Hepatocyte (in vitro differentiated cells): ENCODE measurements at places on chromosomes 1 and 21. TPM values are rescaled to one million over a fixed set of nuclear protein-coding genes. Genes with fewer than 3 reads are reported as not detected.

GRCh38 chr1:33970148-33970825 is 106.4 kb downstream of the HMGB4 start:
- no peak for DNase-seq

- no peak for DNase-seq
Observed at GRCh38 chr1:31095298-31095981, 29.9 kb upstream of the PUM1 start.

Gene FCRL3
- total RNA-seq: not detected in 2 replicates

DNA sequence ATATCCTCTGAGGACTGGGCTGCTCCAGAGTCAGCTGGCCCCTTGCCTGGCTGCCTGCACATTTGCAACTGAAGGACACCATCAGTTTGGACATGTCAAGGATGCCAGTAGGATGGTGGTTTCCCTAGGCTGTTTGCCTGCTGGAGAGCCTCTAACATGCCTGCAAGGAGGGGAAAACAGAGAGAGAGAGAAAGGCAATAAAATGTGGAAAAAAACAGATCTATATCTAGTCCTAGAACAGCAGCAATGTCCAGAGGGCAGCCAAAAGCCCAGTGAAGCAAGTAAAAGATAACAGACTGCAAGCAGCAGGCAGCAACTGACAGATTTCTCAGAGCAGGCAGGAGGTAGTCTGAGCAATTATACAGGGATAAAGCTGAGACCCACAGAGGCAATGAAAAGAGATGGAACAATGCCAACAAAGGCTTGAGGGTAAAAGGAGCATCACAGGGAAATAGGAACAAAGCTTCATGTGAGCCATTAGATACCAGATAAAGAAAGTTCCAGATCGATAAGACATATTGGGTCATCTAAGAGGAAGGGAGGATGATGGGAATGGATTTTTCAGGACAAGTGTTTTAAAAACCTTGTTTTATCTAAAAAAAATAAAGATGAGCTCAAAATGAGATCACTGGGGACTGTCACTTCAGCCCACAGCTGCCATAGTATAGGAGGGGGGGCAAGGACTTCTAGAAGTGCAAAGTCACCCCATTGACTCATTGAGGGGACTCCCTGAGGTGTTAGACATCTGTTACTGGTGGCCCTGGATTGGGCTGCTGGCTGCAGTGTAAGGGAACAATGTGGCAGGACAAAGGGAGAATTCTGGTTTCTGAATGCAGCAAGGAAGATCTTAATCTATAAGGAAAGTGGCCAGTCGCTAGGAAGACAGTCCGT is 38.6 kb upstream of the GADD45A start:
- DNase-seq: peak; percentile 56

Gene TCP10L
- 0.40 TPM in 1 of 2 replicates, not detected in the other for total RNA-seq

DNA sequence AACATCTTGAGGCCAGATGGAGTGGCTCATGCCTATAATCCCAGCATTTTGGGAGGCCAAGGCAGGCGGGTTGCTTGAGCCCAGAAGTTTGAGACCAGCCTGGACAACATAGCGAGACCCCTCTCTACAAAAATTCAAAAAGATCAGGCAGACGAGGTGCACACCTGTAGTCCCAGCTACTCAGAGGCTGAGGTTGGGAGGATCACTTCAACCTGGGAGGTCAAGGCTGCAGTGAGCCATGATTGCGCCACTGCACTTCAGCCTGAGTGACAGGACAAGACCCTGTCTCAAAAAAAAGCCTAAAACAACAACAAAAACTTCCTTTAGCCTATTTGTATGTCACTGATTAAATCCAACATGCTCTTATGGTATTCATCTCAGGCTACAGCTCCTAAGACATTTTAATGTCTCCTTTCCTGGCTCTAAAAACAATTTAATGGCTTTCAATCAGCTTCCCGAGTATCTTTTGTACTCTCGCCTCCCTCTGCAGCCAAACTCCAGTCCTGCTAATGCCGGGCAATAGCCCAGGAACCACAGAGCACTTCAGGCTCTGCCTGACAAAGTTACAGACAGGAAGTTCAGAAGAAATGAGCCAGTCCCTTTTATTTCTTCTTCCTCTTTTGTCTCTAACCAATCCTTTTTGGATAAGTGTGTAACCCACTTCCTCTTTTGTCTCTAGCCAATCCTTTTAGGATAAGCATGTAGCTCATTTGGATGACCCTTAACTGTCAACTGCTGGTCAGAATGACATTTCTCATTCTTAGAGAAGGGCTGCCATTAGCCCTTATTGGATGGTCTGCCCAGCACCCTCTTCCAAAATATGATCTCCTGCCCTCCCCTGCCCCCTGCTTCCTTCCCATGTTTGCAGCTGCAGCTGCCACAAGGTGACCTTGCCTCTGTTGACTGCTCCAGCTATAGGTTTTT is 6.6 kb upstream of the DOP1B start:
- no peak for DNase-seq

DNA sequence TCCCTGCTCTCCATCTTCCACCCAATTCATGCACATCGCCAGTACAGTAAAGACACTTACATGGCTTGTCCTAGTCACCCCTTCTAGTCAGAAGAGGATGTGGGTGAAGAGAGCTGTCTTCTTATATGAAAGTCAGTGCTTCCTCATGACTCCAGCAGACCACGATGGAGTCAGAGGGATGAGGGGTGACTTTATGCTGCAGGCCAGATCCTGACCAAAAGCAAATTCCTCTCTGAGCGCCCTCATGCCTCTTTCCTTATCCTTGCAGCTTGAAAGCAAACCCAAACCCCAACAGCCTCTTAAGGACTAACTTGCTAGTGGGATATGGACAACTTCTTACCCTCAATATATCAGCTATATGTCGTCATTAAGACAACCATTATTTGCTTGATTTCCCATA is 348.2 kb upstream of the DUSP10 start:
- no peak for DNase-seq

Gene RHEX
- not detected in 2 replicates for total RNA-seq

Gene FAM72B
- 1.5 TPM in 2 replicates for total RNA-seq

Gene AIM2
- total RNA-seq: 0.30 TPM in 1 of 2 replicates, not detected in the other

- DNase-seq: no peak
Observed at GRCh38 chr1:2050461-2050792, 216 bp downstream of the PRKCZ start.

Gene VTCN1
- 12.4 and 12.8 TPM in 2 replicates for total RNA-seq

DNA sequence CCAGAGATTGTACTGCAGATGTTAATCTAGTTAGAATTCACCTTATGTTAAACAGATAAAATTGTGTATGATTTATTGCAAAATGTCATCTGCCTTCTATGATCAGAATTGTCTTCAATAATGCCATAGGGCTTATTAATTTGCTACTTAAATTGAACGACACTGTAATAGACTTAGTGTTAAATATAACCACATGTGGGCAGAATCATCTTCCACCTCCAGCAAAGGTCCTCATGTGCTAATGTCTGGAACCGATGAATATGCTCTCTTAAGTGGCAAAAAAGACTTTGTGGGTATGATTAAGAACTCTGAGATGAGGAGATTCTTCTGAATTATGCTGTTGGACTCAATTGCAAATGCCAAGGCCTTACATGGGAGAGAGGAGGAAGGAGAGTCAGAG is 4.3 kb downstream of the OR2T11 start:
- DNase-seq: no peak

Gene CD101
- 0.13 and 0.60 TPM in 2 replicates for total RNA-seq

Gene CELSR2
- 2.6 and 3.7 TPM in 2 replicates for total RNA-seq

Gene UBE2U
- total RNA-seq: not detected in 2 replicates

- no peak for DNase-seq
Observed at GRCh38 chr1:29437946-29438345, 201.6 kb downstream of the PTPRU start.

DNA sequence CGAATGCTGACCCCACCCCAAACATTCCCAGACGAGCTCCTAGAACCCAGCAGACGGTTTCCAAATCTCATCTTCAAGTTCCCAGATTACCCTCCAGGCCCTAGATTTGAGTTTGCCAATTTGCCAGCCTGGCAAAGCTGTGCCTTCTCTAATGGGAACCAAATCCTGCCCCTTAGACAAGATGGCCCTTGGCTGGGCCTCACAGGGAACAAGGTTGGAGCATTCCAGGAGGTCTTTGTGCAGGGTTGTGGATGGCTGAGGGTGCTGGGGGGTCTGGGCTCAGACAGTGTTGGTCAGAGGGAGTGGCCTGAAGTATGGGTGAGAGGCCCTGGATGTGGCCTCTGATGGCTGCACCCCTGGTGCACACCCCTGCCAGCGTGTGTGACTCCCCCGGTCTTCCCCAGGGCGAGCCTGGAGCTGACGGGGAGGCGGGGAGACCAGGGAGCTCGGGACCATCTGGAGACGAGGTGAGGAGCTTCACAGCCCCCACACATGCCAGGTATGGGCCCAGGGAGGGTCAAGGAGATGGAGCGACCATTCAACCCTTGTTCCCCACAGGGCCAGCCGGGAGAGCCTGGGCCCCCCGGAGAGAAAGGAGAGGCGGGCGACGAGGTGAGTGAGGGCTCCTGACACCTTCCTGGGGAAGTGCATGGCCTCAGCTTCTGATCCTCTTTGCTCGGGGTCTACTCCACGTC is 10.2 kb downstream of the COL6A1 start:
- no peak for DNase-seq

Gene FNDC10
- 0.96 and 2.1 TPM in 2 replicates for total RNA-seq

- no peak for DNase-seq
Observed at GRCh38 chr1:54874079-54874830, 12.7 kb downstream of the DHCR24 start.

DNA sequence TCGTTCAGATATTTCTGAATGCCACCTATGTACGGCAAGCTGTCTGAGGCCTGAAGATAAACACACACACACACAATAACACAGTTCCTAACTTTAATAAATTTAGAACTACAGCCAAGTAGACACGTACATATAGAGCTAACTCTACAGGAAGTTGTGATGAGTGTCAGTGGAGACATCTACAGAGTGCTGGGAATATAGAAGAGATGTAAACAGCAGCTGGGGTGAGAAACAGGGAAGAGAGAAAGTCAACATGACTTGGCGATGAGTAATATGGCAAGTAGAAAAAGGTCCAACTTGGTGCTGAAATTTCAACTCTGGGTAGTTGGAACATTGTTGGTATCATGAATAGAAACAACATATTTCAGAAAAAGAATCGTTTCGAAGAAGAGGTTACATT is 206.5 kb downstream of the ZP4 start:
- DNase-seq: no peak

- DNase-seq: no peak
Observed at GRCh38 chr1:20982316-20982715, 194.4 kb downstream of the EIF4G3 start.

Gene WNT3A
- 0.03 and 0.20 TPM in 2 replicates for total RNA-seq

Gene PRAMEF14
- not detected in 2 replicates for total RNA-seq

GRCh38 chr1:54599211-54599823 is 24.0 kb downstream of the FAM151A start:
- DNase-seq: no peak

DNA sequence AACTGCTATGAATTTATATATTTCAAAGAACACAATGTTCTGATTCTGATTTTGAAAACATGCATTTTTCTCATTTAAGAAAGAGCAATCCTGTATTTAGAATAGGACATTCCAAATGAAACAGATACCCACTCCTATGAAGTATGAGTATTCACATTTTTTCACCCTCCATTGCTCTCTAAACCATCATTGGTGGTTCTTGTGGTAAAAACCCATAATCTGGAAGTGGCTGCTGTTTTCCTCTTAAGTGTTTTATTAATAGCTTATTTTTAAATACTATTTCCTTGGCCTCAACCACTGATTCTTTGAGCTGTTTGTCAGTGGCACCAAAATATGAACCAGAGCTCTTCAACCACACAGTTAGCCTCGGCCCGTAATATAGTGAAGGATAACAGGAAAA is 60.0 kb upstream of the ADAM30 start:
- DNase-seq: no peak

GRCh38 chr1:245855846-245856730 is 651.0 kb downstream of the SMYD3 start:
- DNase-seq: no peak

Gene PLA2G4A
- total RNA-seq: 19.3 and 24.9 TPM in 2 replicates

GRCh38 chr1:200302921-200303290 is 106.9 kb downstream of the ZNF281 start:
- DNase-seq: peak; percentile 26

Gene TINAGL1
- 46.2 and 58.3 TPM in 2 replicates for total RNA-seq

- DNase-seq: peak; percentile 86
Observed at GRCh38 chr1:180167721-180168467, 13.2 kb downstream of the QSOX1 start.

Gene DENND2C
- 3.0 and 5.6 TPM in 2 replicates for total RNA-seq

DNA sequence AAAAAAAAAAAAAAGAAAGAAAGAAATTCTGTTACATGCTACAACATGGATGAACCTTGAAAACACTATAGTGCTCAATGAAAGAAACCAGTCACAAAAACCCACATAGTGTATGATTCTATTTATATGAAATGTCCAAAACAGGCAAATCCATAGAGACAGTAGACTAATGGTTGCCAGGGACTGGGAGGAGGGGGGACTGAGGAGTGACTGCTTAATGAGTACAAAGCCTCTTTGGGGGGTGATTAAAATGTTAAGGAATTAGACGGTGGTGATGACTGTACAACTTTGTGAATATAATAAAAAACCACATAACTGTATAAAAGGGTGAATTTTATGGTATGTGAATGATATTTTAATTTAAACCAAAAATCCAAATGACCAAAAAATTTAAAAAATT is 116.0 kb upstream of the GUCA2B start:
- DNase-seq: no peak

Gene ETV3L
- not detected in 2 replicates for total RNA-seq

- DNase-seq: no peak
Observed at GRCh38 chr1:73162564-73162963, 880.2 kb upstream of the NEGR1 start.

Gene RGS16
- 6.3 and 7.3 TPM in 2 replicates for total RNA-seq

- peak; percentile 51 for DNase-seq
Observed at GRCh38 chr1:218339267-218339831, 5.8 kb upstream of the TGFB2 start.

Gene TMEM125
- 28.7 and 29.8 TPM in 2 replicates for total RNA-seq

Gene PLA2G5
- 10.5 and 24.9 TPM in 2 replicates for total RNA-seq

DNA sequence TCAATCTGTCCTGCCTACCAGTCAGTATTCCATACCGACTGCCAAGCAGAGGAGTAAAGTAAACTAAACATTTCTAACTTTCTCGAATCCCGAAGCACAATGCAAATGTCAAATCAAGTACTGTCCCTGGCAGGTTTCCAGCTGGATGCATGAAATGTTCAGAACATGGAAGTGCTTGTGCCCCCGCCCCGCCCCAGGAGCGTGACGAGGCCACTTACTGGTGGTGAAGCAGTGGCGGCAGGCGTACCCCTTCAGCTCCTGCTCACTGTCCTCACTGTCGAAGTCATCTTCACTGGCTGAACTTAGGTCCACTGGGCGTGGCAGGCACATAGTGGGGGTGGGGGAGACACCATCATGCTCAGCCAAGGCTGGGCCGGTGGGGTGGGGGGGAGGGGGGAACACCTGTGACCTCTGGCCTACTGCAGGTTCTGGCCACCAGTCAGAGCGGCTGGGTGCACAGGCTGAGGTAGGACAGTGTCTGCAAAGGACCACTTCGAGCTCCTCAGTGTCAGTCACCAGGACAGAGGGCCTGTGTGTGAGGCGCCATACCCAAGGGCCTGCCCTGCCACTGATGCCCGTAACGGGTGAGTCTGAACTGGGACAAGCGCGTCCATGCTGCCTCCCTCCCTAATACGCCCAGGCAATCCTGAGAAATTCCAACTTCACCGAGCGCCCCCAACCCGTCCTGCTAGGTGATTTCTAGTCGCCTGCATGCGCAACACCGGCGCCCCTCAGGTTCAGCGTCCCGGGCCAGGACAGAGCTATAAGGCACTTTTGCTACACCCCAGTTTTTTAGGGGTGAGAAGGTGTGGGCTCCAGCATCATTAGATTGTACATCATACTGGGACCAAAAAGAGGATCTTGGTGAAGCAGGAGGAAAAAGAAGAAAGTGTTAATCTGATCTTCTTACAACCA is 46.9 kb downstream of the SLC45A1 start:
- DNase-seq: no peak

GRCh38 chr1:66402194-66402593 is 131.8 kb upstream of the SGIP1 start:
- no peak for DNase-seq
